Esophagus mucosa (tissue), 1 donor: ENCODE measurements at places on chromosomes 2 and 18. TPM values are rescaled to one million over a fixed set of nuclear protein-coding genes. Genes with fewer than 3 reads are reported as not detected.

GRCh38 chr2:30894498-30895119 lies 87.4 kb upstream of the CAPN13 start:
- no peak for ATAC-seq

GRCh38 chr2:232300894-232301387 lies 77.6 kb upstream of the ALPP start:
- peak; percentile 61 for ATAC-seq

Gene SLC23A3
- total RNA-seq: 0.64 TPM

- ATAC-seq: no peak
Observed at GRCh38 chr18:22302144-22302543, 115.6 kb downstream of the CTAGE1 start.

GRCh38 chr2:238667008-238667407 lies 180.9 kb upstream of the TWIST2 start:
- no peak for ATAC-seq

GRCh38 chr2:10829299-10829698 lies 16.7 kb upstream of the PDIA6 start:
- no peak for ATAC-seq

DNA sequence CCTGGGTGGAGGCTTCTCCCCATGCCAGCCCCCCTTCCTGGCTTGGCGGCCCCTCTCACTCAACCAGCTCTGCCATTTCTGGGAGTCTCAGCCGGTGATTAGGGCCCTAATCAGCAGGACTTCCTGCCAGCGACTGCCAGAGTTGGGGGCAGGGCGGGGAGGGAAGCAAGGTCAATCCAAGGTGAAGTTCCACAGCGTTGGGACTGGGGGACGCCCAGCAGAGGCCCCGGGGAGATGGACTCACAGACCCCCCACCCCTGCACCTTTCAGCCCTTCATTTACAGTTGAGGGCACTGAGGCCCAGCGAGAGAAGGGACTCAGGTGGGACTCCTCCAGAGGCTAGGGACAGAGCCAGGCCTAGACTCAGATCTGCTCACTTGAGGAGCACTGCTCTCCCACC lies 65.3 kb downstream of the TNS1 start:
- ATAC-seq: no peak
